ENCODE measurements at places on chromosomes 4 and X.

GRCh38 chr4:103244251-103244650 is 46.1 kb upstream of the CENPE start:
- no peak for DNase-seq

- DNase-seq = no peak
Measured at GRCh38 chr4:143207555-143207954, 22.8 kb downstream of the USP38 start.

GRCh38 chrX:143854006-143854405 is 29.9 kb upstream of the UBE2NL start:
- DNase-seq = no peak

GRCh38 chr4:28760003-28760402 is 1899.4 kb downstream of the STIM2 start:
- DNase-seq = no peak

DNA sequence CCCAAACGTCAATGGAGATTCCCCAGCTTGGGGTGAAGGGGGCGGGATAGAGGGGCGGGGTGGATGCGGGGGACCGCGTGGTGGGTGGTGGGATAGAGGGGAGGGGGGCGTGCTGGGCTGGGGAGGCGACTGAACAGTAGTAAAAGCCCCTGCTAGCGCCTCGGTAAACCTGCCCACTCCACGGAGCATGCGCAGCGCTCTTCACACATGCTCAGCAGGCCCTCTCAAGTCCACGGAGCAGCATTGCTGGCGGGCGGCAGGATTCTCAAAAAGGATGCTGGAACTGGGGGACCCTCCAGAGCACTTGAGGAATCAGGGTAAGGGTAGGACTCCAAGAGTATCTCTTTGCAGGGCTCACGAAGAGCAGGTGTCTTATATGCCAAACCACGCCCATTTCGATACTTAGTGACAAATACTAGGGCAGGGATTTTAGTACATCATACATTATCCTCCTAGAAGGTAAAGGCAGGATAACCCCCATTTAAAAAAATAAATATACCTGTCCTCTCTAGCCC is 378 bp upstream of the RPS6KA6 start:
- no peak for DNase-seq

DNA sequence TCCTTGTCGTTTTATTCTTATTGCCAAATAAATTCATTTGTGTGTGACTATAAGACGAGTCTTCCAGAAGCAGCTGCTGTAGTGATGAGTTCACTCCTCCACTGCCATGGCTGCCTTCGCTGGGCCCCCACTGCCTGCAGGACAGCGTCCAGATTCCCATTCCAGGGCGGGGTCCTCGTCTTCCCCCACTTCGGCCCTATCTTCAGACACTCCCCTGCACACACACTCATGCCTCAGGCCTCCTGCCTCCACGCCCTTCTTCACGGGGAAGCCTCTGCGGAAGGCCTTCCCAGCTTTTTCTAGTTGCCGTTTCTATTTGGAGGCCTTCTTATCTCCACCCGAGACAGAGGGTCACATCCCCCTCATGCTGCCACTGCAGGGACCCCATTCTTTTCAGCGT is 80.4 kb downstream of the SHROOM2 start:
- DNase-seq = no peak

DNA sequence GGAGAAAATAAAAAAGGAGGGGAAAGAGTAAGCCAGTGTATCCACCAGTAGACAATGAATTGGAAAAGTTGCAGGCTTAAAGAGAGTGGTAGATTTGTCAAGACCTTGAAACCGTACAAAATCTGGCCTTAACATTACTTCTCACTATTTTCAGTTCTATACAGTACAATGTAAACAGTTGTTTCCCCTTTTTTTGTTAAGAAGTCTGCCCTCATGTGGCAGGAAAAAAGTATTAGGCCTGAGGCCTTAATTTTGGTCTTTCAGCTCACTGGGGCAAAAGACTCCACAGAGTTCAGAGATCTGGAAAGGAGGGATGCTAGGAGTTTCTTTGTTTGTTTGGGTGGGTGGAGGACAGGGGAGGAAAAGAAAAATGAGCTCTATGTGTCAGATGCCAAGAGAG is 92.8 kb upstream of the CCDC160 start:
- DNase-seq = no peak

DNA sequence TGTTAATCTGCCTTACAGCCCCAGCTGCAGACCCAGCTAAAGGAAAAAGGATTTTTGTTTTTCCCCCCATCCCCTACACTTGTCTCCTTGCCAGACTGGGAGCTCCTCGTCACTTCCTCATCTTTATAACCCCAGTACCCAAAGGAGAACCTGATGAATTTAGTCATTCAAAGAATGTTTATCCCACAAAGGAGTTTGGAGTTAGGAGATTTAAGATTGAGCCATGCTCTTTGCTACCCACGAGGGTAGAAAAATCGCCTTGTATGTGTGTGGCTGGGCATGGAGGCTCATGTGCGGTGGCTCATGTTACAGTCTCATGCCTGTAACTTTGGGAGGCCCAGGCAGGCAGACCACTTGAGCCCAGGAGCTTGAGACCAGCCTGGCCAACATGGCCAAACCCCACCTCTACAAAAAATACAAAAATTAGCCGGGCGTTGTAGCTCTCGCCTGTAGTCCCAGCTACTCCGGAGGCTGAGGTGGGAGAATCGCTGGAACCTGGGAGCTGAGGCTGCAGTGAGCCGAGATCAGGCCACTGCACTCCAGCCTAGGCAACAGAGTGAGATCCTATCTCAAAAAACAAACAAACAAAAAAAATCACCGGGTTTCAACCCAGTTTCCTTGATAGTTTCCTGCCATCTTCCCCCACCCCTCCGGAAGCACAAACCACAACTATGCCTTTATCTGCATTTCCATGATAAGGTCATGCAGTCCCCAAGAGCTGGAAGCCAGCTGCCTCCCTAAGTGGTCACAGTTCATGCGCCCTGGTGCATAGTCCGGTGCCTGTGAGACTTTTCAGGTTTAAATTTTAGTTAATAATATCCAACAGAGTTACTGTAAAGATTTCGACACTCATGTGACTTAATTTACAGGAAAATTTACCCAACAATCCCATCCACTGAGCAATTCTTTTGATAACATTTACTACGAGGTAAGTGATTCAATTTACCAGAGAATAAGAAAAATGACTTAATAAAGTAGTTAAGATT is 1.5 kb downstream of the CFAP97 start:
- DNase-seq = no peak

- DNase-seq = no peak
Measured at GRCh38 chrX:30795981-30796958, 92.8 kb downstream of the TAB3 start.

DNA sequence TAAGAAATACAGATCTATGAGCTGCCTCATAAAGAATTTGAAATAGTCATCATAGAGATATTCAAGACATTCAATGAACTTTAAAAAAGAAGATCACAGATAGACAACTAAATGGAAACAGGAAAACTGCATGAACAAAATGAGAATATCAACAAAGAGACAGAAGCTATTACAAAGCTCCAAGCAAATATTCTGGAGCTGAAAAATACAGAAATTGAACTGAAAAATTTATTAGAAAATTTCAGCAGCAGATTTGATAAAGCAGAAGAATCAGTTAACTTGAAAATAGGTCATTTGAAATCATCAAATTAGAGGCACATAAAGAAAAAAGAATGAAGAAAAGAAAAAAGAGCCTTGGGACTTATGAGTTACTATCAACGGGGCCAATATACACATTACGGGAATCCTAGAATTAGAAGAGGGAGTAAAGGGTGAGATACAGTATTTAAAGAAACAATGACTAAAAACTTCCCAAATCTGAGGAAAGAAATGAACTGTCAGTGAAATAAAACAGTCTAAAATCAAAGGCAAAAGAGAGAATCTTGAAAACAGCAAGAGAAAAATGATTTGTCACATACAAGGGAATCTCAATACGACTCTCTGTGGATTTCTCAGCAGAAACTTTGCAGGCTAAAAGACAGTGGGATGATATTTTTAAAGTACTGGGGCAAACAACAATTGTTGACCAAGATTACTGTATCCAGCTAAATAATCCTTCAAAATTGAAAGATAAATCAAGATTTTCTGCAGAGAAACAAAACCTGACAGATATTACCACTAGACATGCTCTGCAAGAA is 641.6 kb downstream of the ANKRD50 start:
- DNase-seq = no peak

DNA sequence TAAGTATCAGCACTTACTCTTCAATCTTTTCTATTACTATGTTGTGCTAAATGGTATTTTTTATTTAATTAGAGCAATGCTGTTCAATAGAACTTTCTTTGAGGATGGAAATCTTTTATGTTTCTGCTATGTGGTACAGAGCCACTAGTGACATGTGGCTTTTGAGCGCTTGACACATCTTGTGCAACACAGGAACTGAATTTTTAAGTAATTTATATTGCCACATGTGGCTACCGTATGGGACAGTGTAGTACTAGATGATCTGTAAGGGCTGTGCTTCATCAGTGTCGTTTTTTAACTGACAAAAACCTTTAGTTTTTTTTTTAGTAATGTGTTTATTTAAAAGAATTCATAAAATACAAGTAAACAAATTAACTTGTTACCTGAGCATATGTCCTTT is 22.4 kb downstream of the HPRT1 start:
- no peak for DNase-seq

GRCh38 chr4:82741188-82741587 is 57.4 kb downstream of the SCD5 start:
- no peak for DNase-seq

DNA sequence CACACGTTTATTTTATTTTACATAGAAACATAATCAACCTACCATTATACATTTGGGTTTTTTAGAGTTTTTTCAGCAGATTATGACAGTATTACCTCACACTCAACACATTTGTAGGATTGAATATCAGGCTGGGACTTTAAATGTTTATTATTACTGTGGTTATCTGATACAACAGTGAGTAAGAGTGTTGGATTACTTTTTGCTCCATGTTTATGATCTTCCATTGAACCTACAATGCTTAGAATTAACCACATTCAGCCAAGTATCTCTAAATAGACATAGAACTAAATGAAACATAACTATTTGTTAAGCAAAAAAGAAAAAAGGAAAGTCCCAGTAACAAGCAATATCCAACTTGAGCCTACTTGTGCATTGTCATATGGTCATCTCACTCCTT is 607.4 kb upstream of the PITX2 start:
- no peak for DNase-seq

DNA sequence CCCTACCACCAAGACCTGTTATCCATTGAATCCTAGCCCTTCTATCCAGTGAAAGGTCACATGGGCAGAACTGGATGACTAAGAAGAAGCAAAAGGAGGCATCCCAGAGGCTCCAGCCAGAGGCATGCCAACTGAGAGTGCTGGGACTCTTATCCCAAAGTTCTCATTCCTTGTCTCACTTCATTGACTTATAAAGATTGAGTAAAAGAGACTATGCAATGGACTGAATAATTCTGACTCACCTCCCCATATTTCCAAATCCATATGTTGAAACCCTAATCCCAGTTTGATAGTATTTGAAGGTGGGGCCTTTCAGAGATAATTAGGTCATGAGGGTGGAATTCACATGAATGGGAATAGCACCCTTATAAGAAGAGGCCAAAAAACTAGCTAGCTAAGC is 131.4 kb downstream of the COL25A1 start:
- no peak for DNase-seq

DNA sequence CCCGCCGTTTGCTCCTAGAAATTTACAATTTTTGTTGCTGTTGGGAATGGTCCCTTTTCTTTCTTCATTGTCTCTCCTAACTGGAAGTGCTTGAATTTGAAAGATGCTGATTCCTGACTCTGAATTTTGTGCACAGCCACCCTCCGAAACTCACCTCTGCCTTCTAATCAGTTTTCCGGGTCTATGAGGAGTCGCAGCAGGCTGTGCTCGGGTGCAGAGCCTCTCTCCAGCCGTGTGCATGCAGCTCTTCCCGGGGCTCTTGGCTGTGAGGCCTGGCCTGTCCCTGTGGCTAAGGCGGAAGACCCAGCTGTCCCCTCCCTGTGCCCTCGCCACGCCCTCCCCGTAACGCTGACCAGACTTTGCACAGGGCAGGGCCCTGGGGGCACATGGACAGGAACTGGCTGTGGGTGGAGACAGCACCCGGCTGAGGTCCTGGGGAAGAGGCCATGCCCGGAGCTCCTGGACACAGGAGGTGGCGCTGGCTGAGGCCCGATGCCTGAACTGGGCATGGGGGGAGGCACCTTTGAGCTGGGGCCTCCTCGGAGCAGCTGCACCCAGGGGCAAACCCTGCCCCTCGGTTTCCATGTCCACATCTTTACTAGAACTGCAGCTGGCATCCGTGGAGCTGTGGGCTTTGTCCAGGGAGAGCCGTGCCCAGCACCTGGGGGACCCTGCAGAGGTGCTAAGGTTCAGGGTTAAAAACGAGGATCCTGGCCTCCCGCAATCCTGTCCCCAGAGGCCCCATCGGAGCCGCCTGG is 32.6 kb upstream of the SPON2 start:
- DNase-seq = no peak

DNA sequence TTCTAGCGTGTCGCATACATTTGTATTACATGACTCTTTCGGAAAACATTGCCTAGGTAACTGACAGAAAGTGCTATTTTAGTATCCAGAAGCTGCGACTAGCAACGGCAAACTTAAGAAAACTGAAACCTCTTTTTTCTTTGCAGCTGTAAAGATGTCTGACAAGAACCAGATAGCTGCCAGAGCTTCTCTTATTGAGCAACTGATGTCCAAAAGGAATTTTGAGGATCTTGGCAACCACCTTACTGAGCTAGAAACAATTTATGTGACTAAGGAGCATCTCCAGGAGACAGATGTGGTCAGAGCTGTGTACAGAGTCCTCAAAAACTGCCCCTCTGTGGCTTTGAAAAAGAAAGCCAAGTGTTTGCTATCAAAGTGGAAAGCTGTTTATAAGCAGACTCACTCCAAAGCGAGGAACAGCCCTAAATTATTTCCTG is 9.4 kb downstream of the TCEANC start:
- DNase-seq = no peak

DNA sequence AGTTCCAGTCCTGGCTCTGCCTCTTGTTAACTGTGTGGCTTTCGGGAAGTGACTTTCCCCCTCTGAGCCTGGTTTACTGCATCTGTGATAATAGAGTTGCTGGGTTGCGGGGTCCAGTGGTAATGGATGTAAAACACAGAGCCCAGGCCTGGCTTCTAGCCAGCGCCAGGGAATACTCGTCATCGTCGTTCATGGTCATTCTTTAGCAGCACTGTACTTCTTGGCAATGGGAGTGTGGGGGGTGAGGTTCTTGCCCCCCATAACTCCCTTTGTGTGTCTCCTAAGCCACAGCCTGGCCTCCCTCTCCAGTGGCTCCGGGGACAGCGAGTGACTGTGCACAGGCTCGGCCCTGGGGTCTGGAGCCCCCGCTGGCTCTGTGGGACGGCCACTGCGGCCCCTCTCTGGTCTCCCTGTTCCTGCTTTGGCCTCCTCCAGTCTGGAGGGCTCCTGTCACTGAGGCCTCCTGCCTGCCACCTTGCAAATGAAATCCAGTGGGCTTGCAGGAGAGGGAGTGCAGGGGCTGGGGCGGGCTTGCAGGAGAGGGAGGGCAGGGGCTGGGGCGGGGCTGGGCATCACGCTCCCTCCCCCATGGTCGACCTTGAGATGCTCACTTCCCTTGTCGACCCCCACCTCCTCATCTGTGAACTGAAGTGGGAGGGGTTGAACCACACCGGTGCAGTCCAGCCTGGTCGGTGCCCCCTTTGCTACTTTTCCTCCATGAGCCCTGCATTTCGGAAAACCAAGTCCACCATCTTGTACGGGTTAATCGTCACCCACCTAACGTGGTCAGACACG is 13.2 kb downstream of the PSAPL1 start:
- DNase-seq = no peak

All from stimulated activated CD8-positive, alpha-beta memory T cell treated with anti-CD3 and anti-CD28 coated beads, Interleukin-7, amount 100 ng/mL, for 1 hour (primary cell).